ENCODE measurements at places on chromosomes 6 and 20.

GRCh38 chr6:11473008-11473740 is 64.4 kb upstream of the TMEM170B start:
- DNase-seq: no peak

- DNase-seq: peak; percentile 51
Observed at GRCh38 chr6:125114248-125114858, 39.2 kb upstream of the TPD52L1 start.

- DNase-seq: no peak
Observed at GRCh38 chr6:106872049-106872448, 102.5 kb downstream of the CD24 start.

DNA sequence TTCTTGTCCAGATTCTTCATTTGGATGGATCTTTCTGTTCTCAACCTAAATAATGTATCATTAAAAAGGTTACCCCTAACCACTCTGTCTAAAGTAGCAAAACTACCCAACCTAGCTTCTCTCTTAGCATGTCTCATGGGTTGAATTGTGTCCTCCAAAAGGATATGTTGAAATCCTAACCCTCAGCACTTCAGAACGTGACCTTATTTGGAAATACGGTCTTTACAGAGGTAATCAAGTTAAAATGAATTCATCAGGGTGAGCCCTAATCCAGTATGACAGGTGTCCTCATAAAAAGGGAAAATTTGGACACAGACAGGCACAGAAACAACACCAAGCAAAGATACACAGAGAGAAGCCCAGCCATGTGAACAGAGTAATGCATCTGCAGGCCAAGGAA is 6.1 kb upstream of the FRK start:
- no peak for DNase-seq

GRCh38 chr6:64081453-64081852 is 445.9 kb downstream of the PHF3 start:
- DNase-seq: no peak

- peak; percentile 63 for DNase-seq
Observed at GRCh38 chr6:135675862-135676261, 175.6 kb upstream of the PDE7B start.

DNA sequence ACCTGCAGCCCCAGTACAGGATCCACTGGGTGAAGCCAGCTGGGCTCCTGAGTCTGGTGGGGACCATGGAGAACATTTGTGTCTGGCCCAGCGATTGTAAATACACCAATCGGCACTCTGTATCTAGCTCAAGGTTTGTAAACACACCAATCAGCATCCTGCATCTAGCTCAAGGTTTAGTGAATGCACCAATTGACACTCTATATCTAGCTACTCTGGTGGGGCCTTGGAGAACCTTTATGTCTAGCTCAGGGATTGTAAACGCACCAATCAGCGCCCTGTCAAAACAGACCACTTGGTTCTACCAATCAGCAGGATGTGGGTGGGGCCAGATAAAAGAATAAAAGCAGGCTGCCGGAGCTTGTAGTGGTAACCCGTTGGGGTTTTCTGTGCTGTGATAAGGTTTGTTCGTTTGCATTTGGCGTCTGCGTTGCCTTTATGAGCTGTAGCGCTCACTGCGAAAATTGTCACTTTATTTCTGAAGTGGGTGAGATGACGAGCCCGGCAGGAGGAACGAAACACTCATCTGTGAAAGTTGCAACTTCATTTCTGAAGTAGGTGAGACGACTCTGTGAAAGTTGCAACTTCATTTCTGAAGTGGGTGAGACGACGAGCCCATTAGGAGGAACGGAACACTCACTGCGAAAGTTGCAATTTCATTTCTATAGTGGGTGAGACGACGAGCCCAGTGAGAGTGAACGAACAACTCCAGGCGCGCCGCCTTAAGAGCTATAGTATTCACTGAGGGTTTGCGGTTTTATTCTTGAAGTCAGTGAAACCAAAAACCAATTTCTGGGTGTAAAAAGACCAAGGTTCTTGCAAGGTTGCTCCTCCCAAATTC is 31.1 kb downstream of the SERPINB6 start:
- DNase-seq: peak; percentile 92

GRCh38 chr6:47207261-47207660 is 102.4 kb downstream of the TNFRSF21 start:
- no peak for DNase-seq

DNA sequence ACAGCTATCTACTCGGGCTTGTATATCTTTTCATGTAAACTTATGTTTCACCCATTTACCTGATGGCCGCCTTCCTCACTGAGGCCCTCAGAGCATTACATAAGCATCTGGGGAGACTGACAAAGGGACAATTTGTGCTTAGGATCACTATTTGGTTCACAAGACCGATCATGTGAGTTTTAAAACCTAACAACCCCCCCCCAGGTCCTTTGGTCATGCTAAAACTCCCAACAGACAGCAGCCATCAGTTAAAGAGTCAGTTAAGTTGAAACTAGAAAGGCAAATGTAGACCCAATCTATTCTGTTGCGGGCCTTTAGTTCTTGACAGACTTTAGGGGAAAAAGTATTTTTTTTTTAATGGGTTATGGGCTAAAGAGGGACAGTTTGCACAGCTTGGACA is 205.0 kb upstream of the RNF24 start:
- DNase-seq: no peak

DNA sequence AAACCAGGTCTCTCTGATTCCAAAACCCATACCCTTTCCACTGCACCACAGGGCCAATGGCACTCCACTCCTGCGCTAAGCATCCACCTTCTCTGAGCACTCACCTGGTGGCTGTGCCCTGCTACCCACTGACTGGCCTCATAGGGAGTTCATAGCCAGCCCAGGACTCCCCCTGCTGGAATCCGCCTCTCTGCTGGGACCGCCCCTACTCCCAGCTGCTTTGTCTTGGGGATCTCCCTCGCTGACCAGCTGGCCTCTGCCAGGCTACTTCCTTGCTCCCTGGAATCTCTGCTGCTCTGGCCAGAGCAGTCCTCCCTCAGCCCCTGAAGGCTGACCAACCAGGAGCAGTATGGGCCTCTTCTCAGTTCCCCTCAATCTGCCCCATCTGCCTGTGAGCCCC is 129.7 kb downstream of the FAXC start:
- DNase-seq: no peak

DNA sequence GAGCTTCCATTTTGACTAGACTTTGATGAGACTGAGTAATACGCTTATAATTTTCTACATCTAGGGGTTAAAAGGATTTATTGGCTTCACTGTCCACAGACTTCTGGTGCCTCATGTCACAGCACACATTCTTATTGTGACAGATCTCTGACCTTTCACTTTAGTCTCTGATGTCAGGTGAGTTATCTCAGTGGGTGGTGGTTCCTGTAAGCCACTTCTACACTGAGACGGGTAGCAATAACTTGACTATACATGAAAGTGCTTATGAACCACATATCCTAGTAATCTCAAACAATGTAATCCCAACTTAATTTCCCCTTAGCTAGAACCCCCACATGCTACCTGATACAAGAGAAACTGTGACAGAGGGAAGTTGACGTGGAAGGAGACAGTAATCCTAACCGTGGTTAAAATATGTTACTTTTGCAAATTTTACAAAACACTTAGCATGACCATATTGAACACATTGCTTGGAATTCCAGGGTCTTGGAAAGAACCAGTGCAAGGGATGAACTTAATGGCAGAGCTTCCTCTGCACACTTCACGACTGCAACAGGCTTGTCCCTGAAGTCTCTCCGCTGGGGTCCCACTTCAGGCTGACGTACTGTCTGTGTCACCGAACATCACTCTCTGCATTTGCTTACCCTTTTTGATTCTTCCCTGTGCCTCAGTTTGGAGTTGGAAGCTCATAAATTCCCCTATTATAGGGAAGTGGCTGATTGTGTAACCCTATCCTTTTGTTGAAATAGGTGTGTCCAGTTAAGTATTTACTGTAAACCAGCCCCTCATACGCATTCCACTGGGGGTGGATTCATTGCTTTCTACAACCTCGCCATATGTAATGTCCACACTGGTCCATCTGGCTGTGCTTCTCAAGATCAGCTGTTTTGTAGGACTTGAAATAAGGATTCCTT is 6.4 kb upstream of the TRIM40 start:
- no peak for DNase-seq

DNA sequence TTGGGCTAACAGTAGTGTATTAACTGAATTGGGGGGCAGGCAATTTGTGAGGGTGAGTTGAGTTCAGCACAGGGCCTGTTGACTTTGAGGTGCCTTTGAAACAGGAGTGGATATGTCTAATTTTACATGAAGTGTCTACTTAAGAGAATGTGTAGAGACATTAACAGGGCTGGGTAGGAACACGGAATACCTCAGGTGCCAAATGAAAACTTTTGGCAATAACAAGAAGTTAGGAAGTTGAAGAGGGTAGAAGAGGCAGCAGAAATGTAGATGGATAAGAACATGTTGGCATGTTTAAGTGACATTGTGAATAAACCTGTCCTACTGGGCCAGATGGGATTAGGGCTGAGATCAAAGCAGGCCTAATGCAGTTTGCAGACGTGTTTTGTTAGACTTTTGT is 117.0 kb downstream of the SLC16A10 start:
- no peak for DNase-seq

GRCh38 chr6:35637911-35638310 is 50.8 kb downstream of the FKBP5 start:
- DNase-seq: no peak

Measured in CD4-positive, alpha-beta T cell treated with Interleukin-10 for 1 hour (primary cell).